ENCODE measurements at places on chromosomes 1 and 21.

DNA sequence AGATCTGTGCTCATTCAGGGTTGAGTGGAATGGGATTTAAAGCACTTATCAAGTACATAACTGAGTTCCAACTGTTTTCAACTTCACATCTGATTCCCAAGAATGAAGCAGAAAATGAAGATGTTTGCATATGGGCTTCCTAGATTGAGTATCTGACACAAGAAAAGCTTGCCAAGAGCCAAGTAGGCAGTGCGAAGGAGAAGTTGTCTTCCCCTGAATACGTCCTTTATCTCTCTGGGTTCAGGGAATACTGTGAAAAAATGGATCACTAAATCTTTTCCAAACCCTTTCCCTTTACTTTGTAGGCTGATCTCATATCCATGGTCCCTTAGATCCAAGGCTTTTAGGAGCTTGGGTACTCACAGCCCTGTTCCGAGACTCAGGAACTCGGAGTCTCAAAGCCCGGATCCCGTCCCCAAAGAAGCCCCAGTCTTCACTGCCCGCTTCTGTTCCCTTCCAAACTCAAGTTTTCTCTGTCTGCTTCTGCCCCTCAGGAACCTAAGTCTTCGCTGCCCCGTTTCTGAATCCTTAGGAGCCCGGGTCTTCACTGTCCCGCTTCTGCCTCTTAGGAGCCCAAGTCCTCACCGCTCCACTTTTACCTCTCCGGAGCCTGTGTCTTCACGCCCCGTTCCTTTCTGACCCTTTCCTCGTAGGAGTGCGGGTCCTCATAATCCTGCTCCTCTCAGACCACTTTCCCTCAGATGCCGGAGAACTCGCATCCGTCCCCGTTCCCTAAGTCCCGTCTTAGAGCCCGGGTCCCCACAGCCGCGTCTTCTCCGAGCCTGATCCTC is 616 bp downstream of the TAF12 start:
- no peak for DNase-seq

- DNase-seq: peak; percentile 24
These were observed 41.0 kb upstream of the DR1 start for GRCh38 chr1:93304716-93305138.

GRCh38 chr1:100364697-100365096 is 12.4 kb downstream of the CDC14A start:
- no peak for DNase-seq

GRCh38 chr1:158149175-158149574 is 31.5 kb upstream of the CD1D start:
- no peak for DNase-seq

- no peak for DNase-seq
These were observed 38.7 kb upstream of the NEK7 start for GRCh38 chr1:198118134-198118533.

DNA sequence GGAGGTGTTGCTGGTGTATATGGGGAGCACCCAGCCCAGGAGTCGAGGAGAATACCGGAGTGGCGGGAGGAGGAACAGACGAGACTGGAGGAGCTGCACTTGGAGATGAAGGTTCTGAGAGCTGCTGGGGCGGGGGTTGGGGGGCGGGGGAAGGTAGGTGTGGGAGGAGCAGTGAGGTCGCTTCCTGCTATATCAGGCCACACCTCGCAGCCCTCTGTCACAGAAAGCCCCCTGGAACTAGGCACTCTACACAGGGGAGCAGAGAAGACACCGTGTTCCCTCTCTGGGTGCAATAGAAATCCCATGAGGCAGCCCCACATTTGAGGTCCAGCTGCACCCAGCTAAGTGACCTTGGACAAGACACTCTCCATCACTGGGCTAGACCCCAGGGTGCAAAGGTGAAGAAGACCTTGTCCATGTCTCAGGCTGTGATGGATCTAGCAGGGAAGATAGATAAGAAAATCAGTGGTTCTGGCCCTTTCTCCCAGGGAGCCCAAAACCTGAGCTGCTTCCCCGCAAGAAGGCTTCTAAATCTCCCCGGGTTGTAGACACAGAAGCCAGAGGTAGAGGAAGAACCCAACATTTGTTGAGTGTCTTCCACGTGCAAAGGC is 155.8 kb upstream of the EDN2 start:
- no peak for DNase-seq

DNA sequence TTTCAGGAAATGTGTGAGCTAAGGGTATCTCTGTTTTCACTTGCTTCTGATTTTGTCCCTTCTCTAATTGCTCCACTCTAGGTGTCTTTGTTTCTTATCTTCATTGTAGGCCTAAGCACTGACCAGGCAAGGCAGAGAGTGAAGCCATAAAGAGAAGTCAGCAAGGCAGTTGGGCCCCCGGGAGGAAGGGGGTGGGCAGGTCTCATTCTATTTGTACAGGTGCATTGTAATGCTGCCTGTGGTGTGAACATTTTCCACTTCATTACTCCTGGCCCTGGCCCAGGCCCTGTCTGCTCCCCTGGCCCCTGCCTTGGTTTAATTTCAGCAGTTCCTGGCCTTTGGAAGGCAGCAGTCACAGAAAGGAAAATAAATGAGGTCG is 86.4 kb upstream of the JUN start:
- no peak for DNase-seq

- DNase-seq: no peak
These were observed 22.4 kb upstream of the KIFAP3 start for GRCh38 chr1:170096806-170097340.

Data from stimulated activated CD8-positive, alpha-beta memory T cell treated with anti-CD3 and anti-CD28 coated beads, Interleukin-15, amount 100 ng/mL, for 4 hours (primary cell).